Kidney epithelial cell (primary cell): ENCODE measurements at places on chromosomes 13 and 19. TPM values are rescaled to one million over a fixed set of nuclear protein-coding genes. Genes with fewer than 3 reads are reported as not detected.

Gene ZNF441
- 3.4 and 5.1 TPM in 2 replicates for total RNA-seq

Gene OLFM4
- total RNA-seq: 0.21 and 0.41 TPM in 2 replicates

Gene ZNF419
- 11.4 and 16.8 TPM in 2 replicates for total RNA-seq

Gene FXYD1
- total RNA-seq: not detected in 2 replicates

Gene ZNF8
- total RNA-seq: 7.1 and 9.4 TPM in 2 replicates

Gene C2CD4C
- not detected in 2 replicates for total RNA-seq

Gene SHANK1
- total RNA-seq: 1.2 and 1.6 TPM in 2 replicates

Gene PSG6
- total RNA-seq: not detected in 2 replicates

Gene ZNF700
- 4.4 and 4.5 TPM in 2 replicates for total RNA-seq

Gene EID2B
- 1.3 and 3.1 TPM in 2 replicates for total RNA-seq
